ENCODE measurements at places on chromosomes 12 and 14.

DNA sequence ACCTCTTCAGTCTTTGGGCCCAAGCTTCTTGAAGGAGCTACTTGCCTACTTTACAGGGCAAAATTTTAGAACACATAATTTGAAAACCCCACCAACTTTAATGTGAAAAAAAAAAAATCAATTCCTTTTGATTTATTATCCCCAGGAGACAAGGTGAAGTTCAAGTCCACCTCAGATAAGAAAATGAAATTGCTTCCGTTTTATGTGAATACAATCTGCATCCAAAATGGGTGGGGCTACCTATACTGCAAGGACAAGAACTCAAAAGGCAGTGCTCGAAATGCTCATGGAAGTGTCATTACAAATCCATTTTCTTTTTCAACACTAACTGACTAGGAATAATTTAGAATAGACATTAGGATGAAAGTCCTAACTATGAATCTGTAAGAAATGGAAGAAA lies 45.7 kb downstream of the SSPN start:
- DNase-seq, result no peak

DNA sequence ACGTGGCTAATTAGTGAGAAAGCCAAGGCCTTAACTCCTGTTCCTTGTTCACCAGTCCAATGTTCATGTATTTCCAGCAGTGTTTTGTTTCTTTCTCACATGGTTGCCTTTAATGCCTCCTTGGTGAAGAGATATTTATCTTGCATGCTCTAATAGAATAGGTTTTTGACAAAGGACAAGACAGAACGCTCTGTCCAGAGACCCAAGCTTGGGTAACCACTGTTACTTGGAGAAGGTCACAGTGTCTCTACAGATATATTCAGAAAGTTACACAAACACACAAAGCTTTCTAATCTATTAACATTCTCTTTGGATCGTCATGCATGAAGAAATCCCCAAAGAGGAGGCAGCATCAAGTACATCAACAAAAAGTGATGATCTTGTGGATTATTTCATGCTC lies 33.1 kb downstream of the RERG start:
- no peak for DNase-seq

DNA sequence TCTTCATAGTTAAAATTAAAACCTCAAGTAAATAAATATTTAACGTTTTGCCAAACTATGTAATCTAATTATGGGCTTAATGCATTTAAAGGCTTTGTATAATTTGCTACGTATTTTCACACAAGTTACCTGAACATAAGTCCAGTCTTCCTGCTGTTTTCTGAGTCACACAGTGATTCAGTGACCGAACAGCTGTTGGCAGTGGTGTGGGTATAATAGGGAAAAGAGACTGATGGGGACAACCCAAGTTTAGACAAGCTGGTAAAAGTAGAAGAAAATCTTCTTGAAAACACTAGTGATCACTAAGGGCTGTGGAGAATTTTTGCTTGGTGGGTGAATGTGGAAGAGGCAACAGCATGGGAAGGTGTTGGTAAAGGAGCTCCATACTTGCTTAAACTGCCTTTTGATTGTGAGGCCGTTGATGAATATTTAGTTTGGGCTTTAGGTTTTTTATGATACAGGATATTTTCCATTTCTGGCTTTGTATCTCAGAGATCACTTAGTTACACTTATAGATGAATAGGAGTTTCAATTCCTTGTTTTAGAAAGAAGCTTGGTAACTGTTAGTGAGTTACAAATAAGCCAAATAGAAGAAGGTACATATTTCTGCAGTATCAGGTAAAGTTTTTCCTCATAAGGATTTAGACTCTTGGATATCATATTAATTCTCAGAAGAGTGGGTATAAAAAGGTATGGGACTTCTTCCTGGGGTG lies 23.9 kb downstream of the LRRK2 start:
- DNase-seq, result no peak

DNA sequence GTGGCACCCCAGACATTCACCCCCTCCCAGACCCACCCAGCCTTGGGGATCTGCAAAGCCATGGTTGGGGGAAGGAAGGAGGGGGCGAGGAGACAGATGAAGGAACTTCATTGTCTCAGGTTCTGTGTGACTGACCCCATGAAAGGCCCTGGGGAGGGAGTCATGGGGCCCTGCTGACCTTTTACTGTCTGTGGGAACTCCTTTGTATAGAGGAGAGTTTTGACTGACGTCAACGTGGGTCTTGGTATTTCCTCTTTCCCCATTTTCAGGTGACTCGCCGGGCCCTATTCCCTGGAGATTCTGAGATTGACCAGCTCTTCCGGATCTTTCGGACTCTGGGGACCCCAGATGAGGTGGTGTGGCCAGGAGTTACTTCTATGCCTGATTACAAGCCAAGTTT lies 3.1 kb upstream of the RAB5B start:
- no peak for DNase-seq

GRCh38 chr14:50121486-50121885 lies 5.1 kb upstream of the VCPKMT start:
- DNase-seq, result no peak

GRCh38 chr12:43282106-43282505 lies 269.9 kb downstream of the ADAMTS20 start:
- DNase-seq, result no peak

- no peak for DNase-seq
Observed at GRCh38 chr12:122732170-122732569, 1.5 kb upstream of the HCAR1 start.

DNA sequence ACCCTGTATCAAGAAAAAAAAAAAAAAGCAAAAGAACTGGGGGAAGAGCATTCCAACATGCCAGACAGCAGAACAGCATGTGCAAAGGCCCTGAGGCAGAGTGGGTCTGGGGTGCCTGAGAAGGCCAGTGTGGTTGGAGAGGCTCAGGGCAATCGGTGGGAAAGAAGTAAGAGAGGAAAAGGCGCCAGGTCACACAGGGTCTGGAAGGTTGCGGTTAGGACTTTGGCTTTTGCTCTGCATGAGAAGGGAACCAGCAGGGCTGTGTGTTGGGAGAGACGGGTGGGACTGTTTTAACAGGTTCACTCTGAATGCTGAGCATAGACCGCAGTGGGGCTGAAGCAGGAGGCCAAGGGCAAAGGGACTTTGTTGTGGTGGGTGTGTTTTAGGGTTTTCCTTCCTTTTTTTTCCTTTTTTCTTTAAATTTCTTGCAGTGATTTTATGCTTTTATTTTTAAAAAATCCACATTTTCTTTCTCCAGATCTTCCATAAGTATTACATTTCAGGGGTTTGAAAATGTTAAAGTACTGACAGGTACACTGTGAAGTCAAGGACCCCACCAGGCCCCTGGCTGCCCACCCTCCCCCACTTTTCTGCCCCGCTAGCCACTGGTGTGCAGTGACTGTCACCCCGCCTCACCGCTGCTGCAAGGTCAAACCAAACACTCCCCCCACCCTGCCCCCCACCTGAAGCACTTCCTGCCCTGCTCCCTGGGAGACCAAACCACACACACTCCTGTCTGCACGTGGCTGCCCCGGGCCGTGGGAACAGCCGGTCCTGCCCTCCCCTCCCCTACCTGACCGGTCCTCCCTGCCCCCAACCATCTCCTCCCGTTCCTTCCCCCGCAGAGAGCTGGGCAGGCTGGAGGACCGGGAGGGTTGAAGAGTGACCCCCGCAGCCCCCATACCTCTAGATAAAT lies 30.0 kb downstream of the DTX1 start:
- DNase-seq, result no peak

GRCh38 chr12:110102255-110102654 lies 21.9 kb upstream of the IFT81 start:
- no peak for DNase-seq

- DNase-seq, result peak; percentile 98
Observed at GRCh38 chr12:52191841-52192791, at the start of gene KRT80. KRT80 (minus strand) TSS chr12:52192014; CDS start chr12:52191902, 112 bp downstream.

DNA sequence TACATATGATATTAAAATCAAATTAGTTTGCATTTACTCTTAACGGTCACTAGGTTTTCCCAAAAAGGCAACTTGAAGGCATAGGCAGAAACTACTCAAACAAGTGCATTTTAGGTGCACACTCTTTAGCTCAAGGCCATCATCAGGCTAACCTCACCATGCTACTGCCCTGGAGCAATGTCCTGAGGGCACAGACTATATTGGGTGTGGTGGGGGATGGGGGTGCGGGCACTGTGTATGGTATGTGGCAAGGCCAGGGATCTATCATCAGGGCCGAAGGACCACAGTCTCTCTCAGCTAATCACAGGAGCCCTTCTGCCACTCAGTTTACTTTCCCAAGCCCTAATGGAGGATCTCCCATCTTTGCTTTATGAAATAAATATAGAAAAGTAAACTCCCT lies 51.9 kb downstream of the SH2B3 start:
- no peak for DNase-seq

DNA sequence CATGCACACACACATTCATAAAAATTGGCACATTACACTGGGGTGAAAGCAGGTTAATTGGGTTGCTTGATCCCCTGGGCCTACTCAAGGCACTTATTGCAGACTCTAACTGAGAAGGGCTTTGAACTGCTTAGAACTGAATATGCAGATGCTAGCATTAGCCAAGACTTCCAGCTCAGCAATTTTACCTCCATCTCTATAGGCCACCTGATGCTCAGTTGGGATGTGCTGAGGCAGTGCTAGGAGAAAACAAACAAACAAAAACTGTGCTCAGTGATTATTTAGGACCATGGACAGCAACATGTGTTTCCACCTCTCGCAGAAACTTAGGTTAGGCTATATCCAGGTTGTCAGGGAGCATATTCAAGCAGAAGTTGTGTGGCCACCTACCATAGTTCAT lies 124.8 kb upstream of the WSCD2 start:
- DNase-seq, result no peak

- no peak for DNase-seq
Observed at GRCh38 chr14:29925736-29926135, 1.9 kb downstream of the PRKD1 start.

DNA sequence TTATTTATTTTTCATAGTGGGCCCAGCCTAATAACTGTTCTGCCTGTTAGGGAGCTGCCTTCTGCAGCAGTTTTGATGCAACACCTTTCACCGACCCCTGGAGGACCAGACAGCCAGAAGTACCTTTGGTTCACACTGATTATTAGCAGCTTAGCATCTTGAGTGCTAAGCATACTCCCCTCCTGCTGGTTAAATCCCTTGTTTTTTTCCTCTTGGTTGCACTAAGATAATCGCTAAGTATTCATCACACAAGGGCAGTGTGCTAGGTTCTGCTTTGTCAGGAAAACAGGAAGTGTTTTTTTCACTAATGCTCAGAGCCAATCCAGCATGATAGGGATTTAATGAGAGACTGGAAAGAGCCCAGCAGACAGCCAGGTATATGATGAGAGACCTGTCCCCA lies 437.0 kb downstream of the FUT8 start:
- DNase-seq, result no peak

GRCh38 chr12:104281636-104282035 lies 21.9 kb upstream of the EID3 start:
- DNase-seq, result no peak

GRCh38 chr14:104356738-104357688 lies 218.6 kb downstream of the KIF26A start:
- no peak for DNase-seq

- DNase-seq, result no peak
Observed at GRCh38 chr12:106886932-106887331, 68.8 kb upstream of the TMEM263 start.

- DNase-seq, result no peak
Observed at GRCh38 chr12:75660107-75660530, 148.7 kb upstream of the KRR1 start.

DNA sequence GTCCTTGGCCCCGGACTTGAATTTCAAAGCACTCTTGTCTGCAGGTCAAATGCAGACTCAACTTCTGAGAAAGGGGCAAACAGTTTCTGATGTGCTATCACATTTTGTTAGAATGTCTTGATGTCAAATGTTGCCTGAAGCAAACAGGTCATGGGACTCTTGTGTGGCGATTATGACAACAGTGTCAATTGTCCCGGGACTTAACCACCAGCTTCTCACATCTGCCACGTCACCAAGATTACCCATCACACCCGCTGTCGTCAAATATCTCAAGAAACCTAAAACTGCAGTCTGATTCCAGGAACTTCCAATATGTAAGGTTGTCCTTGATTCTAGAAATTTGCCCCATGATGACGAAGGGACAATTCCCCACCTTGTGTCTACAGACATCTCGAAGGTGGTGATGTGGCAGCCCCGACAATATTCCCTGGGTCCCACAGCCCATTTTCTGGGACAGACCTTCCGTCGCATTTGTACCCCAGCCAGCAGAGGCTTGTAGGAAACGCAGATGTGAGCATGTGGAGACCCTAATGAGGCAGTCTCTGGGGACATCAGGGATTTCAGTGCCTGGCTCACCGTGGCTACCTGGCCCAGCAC lies 21.3 kb downstream of the LRTM2 start:
- no peak for DNase-seq

DNA sequence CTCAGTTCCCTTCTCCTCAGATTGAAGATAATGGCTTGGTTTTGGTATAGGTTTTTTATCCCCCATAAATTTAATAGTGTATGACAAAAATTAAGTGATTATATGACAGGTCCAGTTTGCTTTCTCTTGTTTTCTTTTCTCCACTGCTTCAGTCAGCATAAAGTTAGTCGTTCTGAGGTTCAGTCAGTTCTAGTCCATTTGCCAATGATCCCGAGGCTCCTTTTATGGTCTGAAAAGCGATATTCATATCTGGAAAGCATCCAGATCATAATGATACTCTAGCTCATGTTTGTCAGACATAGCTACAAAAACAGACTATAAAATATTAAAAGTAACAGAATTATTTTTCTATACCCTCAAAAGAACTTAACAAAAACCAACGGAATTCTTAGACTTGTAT lies 67.1 kb upstream of the SLC38A4 start:
- no peak for DNase-seq

DNA sequence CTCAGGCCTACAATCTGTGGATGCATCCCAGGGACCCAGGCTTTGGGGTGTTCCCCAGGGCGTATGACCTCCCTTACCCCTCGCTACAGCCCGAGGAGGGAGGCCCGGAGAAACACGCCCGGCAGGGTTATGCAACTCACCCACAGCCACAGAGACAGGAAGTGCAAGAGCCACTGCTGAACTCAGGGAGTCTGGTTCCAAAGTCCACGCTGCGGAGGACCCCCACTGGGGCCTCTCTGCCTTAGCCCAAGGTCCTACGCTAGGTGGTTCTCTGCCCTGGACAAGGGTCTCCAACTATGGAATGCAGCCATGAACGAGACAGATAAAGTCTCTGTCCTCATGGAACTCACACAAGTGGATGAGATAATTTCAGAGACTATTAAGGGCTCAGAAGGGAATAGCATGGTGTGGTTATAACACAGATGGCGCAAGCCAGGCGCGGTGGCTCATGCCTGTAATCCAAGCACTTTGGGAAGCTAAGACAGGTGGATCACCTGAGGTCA lies 11.3 kb downstream of the SCARB1 start:
- no peak for DNase-seq

GRCh38 chr12:90013409-90013808 lies 304.8 kb upstream of the ATP2B1 start:
- no peak for DNase-seq

All from AG04449 (cell line).